ENCODE measurements at places on chromosomes 4 and X. TPM values are rescaled to one million over a fixed set of nuclear protein-coding genes. Genes with fewer than 3 reads are reported as not detected.

Gene PDGFRA
- 0.63 TPM for total RNA-seq

Gene TNIP3
- total RNA-seq: 0.12 TPM

Gene ZRSR2
- total RNA-seq: 19.6 TPM

Gene KLHL15
- 19.4 TPM for total RNA-seq

Gene TMEM47
- total RNA-seq: not detected

Gene MFAP3L
- total RNA-seq: 3.1 TPM

Gene SSX4B
- total RNA-seq: not detected

Gene APLN
- total RNA-seq: not detected

Gene SHROOM2
- not detected for total RNA-seq

Gene DGKK
- not detected for total RNA-seq

GRCh38 chrX:39953879-39954278, 143.9 kb downstream of the BCOR start:
- no peak for DNase-seq

DNA sequence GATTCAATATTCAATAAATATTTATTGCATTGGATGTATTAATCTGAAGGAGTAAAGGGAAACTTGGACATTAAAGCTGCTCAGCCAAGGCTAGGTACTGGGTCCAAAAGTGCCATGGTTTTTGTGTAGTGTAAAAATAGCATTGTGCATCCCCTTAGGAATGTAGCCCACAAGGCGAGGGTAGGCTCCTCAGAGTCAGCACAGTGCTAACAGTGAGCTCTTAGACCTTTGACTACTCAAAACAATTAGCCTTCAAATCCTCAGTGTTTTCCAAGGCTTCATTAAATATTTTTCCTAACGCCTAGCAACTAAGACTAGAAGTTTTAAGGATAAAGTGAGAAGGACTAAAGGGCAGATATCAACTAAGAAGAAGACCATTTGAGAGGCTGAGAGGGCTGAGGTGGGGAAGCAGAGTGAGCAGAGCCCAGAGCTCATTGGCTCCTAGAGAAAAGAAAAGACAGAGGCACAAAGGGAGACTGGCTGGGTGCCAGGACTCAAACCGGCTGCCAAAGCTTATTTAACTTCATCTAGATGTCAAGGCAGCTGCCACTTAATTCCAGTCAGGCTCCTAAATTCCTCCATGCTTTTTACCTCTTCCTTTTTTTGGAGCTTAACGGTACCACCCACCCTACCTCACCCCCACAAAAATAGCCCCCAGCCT, 17.0 kb downstream of the PRKG2 start:
- DNase-seq: no peak

GRCh38 chr4:175536852-175537453, 275.1 kb downstream of the GPM6A start:
- no peak for DNase-seq

DNA sequence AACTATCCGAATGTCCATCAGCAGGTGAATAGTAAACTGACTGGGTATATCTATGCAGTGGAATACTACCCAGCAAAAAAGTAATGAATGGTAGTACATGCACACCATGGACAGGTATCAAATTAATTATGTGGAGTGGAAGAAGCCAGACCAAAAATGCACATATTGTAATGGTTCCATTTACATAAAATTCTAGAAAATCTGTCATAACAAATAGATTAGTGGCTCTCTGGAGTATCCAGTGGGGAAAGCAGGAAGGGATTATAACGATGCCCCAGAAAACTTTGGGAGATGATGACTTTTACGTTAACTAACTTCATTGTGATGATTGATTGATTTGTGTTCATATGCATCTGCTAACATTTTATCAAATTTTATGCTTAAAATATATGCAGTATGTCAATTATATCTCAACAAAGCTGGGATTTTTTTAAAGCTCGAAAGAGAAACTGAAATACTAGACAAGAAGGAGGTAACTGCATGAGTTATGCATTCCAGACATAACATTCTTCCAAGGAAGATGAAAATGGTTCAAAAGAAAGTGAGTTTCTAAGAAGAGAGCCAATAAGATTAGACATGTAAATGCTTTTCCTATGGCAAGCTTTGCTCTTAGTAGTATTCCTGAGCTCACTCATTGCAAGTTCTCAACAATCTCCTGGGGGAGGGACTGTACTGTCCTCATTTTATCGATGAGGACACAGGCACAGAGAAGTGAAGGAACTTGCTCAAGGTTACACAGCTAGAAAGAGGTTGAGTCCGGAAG, 58.6 kb upstream of the MSX1 start:
- DNase-seq: no peak

DNA sequence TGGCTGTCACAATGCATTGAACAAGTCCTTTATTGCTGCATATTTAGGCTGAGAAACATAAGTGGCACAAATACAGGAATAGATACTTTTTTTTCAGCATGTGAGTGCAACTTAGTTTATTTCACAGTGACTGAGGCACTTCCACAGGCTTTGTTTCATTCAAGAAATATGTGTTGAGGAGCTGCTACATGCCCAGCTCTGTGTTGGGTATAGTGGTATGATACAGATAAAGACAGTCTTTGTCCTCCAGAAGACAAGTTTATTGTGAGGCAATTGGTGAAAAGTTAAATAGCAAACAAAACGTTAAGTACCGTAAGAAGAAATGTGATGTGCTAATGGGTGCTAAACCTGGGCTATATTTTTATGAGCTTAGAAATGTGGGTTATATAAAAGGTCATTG, 186.4 kb downstream of the SPRY1 start:
- DNase-seq: no peak

DNA sequence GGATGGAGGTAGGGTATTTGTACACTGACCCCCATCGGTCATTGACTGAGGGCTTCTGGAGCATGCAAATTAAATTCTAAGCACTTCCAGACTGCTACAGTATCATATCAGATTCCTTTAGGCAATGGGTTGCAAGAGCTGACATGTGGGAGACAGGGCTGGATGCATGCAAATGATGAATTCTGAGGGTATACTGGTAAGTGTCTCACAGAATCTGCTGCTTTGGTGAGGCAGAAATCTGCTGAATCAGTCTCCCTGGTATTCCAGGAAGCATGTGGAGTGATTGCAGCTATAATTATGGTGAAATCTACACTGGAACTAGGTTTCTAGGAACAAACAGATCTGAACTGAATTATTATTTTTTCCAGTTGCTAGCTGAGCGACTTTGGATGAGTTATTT, 684.9 kb upstream of the MAGEB2 start:
- DNase-seq: no peak

DNA sequence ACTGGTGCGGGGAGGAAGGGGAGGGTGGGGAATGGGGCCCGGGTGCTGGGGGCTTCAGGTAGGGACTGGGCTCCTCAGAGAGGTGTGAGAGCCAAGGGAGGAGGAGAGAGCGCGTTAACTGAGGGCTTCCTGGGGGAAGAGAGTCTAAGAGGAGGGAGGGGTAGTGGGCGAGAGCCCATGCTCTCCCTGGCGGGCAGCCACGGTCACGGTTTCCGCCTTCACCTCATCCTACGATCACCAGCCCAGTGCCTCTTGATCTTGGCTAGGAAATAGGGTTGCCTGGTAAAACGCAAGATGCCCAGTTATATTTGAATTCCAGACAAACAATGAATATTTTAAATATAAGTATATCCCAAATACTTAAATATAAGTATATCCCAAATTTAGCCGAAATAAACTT, 60.8 kb upstream of the GRPEL1 start:
- no peak for DNase-seq

- no peak for DNase-seq
Measured at GRCh38 chr4:153570228-153570973, 104.2 kb downstream of the TMEM131L start.

GRCh38 chrX:132815643-132816042, 142.8 kb downstream of the HS6ST2 start:
- DNase-seq: no peak

GRCh38 chrX:153530411-153531129, 13.1 kb downstream of the ATP2B3 start:
- DNase-seq: no peak

DNA sequence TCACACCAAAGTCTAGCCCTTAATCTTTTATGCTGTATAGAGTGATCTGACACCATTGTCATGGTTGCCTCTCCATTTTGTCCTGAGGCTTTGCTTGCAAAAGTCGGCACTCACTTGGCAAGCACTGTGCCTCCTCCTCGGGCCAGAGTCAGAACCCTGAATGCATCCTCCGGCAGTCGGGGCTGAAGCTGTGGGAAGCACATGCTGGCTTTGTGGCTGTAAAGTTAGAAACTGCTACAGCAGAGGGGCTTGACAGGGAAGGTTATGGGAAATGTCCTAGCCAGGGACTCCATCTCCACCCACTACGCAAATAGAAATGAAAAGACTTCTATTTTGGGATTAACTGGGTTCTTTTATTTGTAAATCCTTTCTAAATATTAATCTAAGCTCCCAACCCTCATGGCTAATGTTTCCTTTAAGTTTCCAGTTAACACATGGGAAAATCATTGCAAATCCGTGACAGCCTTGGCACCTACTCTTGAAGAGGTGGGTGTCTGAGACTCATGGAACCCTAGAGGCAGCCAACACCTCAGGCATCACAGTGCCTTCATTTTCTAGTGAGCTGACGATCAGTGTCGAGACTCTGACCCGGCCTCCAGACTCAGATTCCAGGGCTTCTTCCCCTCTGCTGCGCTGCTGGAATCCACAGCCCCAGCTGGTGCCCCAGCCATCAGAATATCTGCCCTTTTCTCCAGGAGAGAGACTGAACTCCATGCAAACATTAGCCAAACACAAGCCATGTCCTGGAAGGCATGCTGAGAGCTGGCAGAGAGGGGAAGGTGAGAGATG, 7.9 kb upstream of the CLDN24 start:
- DNase-seq: no peak

DNA sequence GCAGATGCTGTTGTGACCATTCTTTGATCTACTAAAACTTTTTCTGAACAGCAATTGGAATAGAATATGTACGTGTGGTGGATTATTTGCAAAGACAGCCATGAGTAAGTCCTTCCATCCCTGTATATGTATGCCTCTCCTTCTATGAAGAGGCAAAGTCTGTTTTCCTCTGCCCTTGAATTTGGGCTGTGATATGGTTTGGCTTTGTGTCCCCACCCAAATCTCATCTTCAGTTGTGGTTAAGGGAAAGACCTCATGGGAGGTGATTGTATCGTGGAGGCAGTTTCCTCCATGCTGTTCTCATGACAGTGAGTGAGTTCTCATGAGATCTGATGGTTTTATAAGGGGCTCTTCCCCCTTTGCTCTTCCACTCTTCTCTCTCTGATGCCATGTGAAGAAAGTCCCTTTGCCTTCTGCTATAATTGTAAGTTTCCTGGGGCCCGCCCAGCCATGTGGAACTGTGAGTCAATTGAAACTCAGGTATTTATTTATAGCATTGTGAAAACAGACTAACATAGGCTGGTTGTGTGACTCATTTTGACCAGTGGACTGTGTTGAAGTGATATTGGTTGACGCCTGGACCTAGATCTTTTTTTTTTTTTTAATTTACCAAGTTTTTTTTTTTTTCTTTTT, 108.3 kb upstream of the CAMK2D start:
- DNase-seq: no peak

- no peak for DNase-seq
Measured at GRCh38 chr4:4364486-4365208, 22.3 kb upstream of the NSG1 start.

DNA sequence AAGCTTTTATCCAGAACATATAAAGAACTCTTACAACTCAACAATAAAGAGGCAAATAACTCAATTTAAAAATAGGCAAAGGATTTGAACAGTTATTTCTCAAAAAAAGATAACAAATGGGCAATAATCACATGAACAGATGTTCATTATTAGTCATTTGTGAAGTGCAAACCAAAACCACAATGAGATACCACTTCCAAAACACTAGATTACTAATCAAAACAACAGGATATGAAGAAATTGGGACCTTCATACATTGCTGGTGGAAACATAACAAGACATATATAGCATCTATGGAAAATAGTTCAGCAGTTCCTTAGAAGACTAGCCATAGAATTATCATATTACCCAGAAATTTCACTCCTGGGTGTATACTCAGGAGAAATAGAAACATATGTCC, 224.6 kb downstream of the FBXO8 start:
- no peak for DNase-seq

DNA sequence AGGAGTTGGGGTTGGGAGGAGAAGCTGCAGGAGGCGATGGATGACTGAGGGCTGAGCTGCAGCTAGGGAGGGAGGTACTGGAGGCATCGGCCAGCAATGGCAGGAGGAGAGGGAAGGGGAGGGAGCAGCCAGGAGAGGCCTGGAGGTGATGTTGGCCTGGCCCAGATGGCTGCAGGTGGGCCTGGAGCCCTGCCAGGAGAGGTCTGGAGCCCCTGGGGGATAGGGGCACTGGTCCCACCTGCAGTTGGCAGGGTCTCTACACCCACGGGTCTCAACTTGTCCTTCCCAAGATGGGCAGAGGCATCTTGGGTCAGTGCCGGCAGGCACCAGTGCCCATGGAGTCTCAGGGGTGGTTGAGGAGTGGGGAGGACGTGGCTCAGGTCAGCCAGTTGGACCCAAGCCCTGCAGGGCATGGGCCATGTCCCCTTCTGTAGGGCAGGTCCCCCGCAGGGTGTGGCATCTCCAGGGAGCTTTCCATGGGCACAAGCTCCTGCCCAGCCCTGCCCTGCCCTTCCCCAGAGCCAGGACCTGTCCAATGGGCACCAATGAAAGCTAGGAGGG, 2.7 kb upstream of the MXD4 start:
- no peak for DNase-seq

GRCh38 chrX:148501386-148502066, 1.1 kb downstream of the AFF2 start:
- no peak for DNase-seq

- no peak for DNase-seq
Measured at GRCh38 chr4:8719421-8719820, 126.9 kb downstream of the CPZ start.

DNA sequence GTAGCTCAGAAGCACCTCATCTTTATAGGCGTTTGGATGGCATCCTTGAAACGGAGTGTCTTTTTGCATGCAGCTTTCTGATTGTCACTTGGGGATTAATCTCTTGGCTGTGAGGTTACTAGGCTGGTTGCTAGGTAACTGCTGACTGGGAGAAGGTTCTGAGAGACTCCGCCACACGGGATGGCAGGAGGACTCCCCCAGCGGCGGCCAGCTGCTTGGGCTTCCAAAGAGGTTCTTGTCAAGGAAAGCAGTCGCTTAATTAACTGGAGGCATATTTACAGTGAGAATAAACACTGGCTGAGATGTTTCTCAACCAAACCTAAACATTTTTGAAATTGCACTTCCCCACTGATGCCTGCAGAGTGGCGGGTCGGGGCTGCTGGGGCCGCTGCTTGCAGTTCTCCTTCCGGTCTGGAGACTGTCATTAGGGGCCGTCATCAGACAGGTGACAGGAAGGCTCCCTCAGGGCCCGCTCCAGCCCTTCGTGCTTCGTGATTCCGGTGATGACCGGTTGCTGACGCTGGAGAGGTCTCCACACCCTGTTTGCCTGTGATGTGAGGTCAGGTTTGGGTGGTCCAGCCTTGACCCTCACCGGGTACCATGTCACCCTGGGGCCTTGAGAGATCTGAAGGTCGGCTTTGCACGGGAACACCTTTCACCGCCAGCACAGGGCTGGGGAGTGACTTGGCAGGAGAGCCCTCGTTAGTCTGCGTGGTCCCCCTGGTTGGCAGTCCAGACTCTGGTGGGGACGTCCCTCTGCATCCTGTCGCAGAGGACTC, 9.1 kb downstream of the NSG1 start:
- no peak for DNase-seq

- no peak for DNase-seq
Measured at GRCh38 chrX:150084496-150085229, 146.4 kb upstream of the EOLA2 start.

GRCh38 chr4:41611881-41612871, 74.2 kb downstream of the LIMCH1 start:
- no peak for DNase-seq

Measured in T-helper 17 cell (primary cell).